Chondrocyte (in vitro differentiated cells): ENCODE measurements at places on chromosomes 5 and 9.

GRCh38 chr5:56003679-56004078 lies 8.9 kb upstream of the IL6ST start:
- DNase-seq, result no peak

DNA sequence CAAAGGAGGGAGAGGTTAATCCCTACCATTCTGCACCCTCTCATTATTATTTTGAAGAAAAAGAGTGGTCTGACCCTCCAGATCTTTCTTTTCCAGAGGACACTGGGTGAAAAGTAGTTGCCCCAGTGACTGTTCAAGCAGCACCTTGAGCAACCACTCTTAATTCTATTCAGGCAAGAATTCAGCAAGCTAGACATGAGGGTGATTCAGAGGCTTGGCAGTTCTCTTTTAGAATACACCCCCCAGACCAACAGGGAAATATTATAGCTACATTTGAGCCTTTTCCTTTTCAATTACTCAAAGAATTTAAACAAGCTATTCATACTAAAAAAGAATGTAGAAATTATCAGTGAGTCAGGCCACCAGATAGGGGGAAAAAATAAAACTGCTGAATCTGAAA lies 178.3 kb downstream of the MRPS30 start:
- DNase-seq, result no peak

GRCh38 chr5:8829323-8830029 lies 716.4 kb downstream of the SEMA5A start:
- no peak for DNase-seq

- DNase-seq, result no peak
Observed at GRCh38 chr5:95784514-95785302, 37.8 kb downstream of the GLRX start.

- DNase-seq, result no peak
Observed at GRCh38 chr5:143562935-143563334, 159.4 kb upstream of the NR3C1 start.

GRCh38 chr5:172102913-172103626 lies 85.0 kb downstream of the STK10 start:
- DNase-seq, result peak; percentile 97

- no peak for DNase-seq
Observed at GRCh38 chr9:127014216-127014909, 99.8 kb downstream of the RALGPS1 start.

DNA sequence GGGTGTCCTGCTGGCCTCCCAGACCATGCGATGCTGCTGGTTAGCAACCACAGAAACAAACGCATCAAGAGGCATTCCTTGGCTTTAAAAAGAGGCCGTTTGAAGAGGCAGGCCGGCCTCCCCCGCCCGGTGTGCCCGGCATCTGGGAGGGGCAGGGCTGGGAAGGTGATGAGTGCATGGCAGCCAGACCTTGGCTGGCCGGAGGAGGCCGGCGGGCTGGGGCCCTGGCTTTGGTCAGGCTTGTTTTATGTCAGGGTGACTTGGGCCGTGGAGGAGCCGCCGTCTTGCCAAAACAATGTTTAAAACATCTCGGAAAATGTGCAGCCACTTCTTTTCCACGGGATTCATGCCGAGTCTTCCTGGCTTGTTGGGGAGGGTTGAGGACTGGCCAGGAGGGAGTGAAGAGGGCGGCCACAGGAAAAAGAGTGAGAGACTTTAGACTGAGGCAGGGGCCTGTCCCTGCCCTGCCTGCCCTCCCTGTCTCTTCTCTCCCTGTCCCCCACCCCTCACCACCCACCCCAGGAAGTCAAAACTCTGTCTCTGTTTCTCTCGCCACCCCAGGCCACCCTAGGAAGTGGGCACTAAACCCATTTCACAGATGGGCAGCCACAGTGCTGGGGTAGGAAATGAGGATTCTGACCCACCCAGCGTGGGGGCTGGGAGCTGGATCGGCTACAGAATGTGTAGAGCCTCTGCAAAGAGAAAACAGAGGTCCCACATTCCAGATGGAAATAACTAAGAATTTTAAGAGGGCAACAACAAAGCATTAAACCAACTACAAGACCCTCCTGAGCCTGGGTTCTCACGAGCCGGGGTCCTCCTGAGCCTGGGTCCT lies 143.0 kb downstream of the RXRA start:
- no peak for DNase-seq

- DNase-seq, result no peak
Observed at GRCh38 chr5:172356047-172356446, 72.5 kb upstream of the UBTD2 start.

- no peak for DNase-seq
Observed at GRCh38 chr5:81762401-81762800, 11.5 kb upstream of the SSBP2 start.

DNA sequence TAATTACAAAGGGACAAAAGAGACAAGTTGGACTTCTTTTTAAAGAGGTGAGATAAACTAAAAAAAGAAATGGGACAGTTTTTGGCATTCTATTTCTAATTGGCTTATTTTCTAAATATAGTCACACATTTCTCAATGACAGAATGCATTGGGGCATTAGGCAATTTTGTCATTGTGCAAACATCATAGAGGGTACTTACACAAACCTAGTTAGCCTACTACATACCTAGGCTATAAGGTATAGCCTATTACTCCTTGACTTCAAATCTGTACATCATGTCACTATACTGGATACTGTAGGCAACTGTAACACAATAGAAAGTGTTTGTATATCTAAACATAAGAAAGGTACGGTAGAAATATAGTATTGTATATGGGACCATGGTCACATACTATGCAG lies 56.1 kb downstream of the LSM11 start:
- DNase-seq, result no peak

GRCh38 chr9:124251204-124251603 lies 6.5 kb upstream of the NEK6 start:
- peak; percentile 12 for DNase-seq

- no peak for DNase-seq
Observed at GRCh38 chr5:149320791-149321330, 24.4 kb upstream of the GRPEL2 start.

DNA sequence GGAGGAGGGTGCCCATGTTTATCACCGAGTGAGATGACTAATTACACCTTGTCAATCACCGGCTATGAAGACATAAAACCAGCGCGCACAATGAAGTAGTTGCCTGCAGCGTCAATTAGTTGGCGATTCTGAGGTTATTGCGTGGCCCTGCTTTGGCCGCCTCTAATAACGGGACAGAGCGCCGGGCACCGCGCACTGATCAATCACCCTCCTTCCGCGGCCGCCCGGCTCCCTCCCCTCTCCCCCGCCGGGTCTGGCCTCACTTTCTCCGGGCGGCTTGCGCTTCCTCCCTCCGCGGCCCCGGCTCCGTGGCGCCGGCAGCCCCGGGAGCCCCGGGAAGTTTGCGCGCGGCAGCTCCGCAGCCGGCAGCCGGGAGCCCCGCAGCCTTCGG lies 3.3 kb upstream of the LHX2 start:
- no peak for DNase-seq

GRCh38 chr5:17249029-17249634 lies 31.7 kb downstream of the BASP1 start:
- DNase-seq, result no peak

DNA sequence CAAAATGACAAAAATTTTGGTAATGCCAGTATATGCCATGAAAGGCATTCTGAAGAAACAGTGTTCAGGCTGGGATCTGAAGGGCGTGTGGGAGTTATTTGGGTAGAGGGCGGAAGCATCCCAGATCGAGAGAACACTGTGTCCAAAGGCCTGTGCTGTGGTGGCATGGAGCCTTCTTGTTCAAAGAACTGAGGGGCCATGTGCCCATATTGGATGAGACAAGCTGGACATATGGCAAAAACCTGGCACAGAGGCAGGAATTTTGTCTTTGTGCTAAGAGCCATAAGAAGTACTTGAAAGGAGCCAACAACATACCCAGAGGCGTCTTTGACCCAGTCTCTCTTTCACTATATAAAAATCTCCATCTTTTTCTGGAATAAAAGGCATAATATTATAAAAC lies 128.0 kb downstream of the SYK start:
- no peak for DNase-seq

- no peak for DNase-seq
Observed at GRCh38 chr5:120552638-120553037, 88.5 kb downstream of the PRR16 start.

GRCh38 chr5:73945505-73945904 lies 319.5 kb downstream of the ARHGEF28 start:
- no peak for DNase-seq

DNA sequence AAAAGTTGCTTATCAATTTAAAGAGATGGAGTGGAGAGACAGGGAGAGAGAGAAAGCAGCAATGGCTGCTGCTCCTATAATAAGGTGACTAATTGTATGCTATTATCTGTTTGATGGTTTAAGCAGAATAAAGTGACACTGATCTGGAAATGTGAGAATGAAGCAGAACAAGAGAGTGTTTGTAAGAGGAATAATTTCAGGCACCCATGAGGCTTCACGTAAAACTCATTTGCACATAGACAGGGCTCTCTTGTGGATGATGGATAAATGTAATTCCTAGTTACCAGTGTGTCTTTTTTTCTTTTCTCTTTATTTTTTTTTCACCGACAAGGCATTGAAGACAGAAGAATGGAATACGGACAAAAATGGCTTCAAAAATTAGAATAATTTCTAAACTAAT lies 228.8 kb upstream of the TYRP1 start:
- no peak for DNase-seq

DNA sequence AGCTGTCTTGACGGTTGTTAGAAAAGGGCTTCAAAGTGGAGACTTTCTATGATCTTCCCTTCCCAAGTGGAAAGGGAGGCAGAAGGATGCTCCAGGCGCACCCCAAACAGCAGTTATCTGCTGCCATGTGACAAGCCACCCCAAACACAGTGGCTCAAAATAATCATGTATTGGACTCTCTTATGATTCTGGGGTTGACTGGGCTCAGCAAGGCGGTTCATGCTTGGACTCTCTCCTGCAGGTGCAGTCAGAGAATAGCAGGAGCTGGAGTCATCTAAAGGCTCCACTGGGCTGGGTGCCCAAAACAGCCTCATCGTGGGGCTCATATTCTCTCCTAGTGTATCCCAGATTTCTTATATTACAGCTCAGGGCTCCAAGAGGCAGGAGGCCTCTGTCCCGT lies 177.6 kb upstream of the IER5L start:
- DNase-seq, result no peak

GRCh38 chr9:27059412-27059811 lies 49.6 kb upstream of the TEK start:
- no peak for DNase-seq

DNA sequence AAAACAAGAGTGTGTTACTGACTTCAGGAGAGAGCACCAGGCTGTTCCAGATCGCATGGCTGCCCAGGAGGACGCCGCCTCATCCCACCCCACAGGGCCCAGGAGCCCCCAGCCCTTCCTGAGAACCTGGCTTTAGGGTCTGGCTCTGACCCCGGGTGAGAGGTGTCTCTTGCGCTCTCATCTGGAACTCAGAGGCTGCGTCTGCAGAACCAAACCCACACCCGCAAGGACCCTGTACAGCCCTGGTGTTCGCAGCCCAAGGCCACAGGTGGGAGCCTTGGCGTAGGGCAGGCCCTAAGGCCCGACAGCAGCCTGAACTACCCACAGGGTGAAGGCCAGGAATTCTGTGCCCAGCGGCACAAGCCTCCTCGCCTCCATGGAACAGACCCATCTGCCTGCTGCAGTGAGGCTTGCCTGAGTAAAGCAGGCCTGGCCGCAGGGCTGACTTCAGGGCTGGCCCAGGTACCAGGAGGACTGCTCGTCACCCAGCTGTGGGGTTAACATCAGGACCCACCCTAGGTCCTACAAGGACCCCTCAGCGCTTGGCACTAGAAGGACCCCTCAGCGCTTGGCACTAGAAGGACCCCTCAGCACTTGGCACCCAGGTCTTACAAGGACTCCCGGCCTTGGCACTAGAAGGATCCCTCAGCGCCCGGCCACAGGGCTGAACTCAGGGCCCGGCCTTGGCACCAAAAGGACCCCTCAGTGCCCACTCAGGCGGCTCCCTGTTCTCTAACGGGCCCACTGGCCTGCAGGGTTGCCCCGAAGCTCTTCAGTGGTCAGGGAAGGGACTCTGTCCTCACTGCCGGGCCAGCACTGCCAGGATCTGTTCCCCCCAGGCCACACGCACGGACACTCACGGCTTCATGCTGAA lies 48.2 kb downstream of the NKD2 start:
- no peak for DNase-seq

GRCh38 chr9:90007516-90008440 lies 403.0 kb downstream of the GADD45G start:
- no peak for DNase-seq

DNA sequence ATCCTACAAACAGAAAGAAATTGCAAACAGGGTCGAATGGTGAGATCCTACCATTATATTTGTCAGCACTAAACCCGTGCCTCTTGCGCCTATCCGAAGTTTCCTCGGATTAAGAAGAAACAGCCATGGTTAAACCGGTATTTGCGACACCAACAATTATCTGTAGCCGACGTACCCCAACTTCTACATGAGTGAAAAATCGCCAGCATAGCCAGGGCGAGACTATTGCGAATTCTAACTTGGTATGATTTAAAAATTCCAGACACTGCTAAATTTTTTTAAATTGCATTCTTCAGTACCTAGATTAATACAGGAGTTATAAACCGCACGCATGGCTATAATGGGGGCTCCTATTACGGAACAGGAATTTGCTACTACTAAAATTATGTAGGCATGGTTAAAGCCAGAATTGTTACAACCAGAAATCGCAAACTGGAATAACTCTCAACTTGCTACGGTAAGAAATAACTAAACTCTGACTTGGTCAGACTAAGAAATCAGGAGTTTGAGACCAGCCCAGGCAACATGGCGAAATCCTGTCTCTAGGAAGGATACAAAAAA lies 25.3 kb upstream of the ANXA2R start:
- DNase-seq, result no peak

GRCh38 chr9:12703996-12704395 lies 10.8 kb downstream of the TYRP1 start:
- DNase-seq, result no peak

- DNase-seq, result no peak
Observed at GRCh38 chr5:113166852-113167366, 190.3 kb downstream of the DCP2 start.

DNA sequence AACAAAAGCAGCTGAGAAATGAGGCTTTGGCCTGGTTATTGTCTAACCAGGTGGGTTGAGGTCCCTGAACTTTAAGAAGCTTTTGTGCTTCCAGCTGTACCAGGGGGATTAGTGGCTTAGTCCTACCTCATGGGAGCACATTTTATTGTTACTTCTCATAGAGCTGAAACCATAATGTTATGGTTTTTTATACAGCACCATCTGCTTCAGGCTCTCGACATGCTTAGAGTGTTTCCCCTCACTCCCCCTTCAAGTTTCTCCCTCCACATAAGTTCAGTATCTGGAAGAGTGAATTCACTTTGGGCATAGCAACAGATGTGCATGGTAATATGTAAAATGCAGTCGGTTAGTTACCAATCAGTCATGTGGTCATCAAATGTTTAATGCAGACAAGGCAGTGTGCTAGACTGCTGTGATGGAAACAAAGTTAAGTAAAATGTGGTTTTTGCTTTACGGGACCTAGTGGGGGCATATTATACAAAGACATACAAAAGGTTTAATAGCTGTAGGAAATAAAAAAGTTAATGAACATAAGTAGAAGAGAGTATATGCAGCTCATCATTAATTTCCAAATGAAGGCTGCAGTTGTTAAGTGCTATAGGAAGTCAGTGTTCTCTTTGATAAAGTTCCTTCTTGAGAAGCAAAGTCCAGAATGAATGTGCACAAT lies 95.9 kb upstream of the SPRY4 start:
- no peak for DNase-seq
